ENCODE measurements at places on chromosomes 3 and 15.

- DNase-seq, result no peak
These were observed 73.8 kb downstream of the MB21D2 start for GRCh38 chr3:192843723-192844485.

GRCh38 chr15:79452244-79453051, 20.3 kb downstream of the MINAR1 start:
- DNase-seq, result no peak

DNA sequence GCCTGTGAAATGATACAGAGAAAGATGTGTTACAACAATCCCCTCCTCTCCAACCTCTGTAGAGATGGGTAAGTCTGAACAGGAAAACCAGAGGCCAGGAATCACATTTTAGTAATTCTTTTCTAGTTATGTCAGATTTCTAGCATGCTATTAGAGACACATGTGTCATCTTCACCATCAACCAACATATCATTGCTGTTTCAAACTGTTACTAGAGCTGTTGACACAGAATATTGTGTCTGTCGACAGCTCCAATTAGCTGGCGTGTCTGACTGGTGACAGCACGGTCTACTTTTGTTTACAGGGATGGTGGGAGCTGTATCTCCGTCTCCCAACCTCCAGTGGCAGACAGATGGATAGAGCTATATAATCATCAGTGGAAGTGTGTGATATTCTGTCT, 393.2 kb downstream of the SOX2 start:
- no peak for DNase-seq

DNA sequence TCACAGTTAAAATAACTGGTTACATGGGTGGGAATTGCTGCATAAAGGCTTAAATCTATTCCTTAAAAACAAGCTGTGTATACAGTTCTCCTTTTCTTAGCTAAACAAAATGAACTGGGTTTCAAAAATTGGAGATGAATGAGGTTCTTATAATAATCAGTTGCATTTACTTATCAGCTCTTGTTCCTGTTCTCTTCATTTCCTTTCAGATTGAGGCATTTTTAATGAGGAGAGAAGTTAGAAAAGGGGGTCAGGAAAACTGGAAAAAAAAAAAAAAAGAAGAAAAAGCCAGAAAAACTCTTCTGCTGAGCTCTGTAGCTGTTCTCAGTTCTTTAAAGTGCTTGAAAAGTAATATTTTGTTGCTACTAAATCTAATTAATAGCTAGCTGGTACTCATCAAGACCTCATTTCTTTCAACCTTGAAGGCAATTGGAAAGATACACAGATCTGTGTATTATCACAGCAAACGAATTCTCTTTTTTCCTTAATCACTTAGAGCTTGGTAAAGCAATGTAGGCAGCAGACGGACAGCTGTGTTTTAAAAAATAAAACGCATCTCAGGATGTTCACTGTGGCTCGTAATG, 32.2 kb downstream of the PTPRG start:
- DNase-seq, result no peak

- peak; percentile 95 for DNase-seq
These were observed 37.9 kb downstream of the UBR1 start for GRCh38 chr15:43067717-43068461.

- no peak for DNase-seq
These were observed 453.7 kb downstream of the FOXP1 start for GRCh38 chr3:71129611-71130431.

DNA sequence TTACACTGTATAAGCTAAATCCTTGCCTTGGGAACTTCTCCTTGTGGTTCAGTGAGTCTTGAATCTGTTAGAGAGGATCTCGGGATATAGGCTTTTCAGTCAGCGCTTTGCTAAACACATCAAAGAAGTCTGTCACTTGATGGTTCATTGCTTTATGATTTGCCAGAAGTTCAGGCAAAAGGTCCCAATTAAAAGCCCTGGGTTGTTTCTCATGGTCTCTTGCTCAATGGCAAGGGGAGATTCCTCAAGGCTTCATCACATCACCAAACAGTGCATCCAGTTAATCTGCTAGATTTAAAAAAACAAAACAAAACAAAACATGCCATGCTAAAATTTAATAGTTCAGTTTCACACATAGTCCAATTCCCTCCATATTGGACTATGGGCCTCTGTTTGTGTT, 114.8 kb downstream of the FILIP1L start:
- DNase-seq, result peak; percentile 63

DNA sequence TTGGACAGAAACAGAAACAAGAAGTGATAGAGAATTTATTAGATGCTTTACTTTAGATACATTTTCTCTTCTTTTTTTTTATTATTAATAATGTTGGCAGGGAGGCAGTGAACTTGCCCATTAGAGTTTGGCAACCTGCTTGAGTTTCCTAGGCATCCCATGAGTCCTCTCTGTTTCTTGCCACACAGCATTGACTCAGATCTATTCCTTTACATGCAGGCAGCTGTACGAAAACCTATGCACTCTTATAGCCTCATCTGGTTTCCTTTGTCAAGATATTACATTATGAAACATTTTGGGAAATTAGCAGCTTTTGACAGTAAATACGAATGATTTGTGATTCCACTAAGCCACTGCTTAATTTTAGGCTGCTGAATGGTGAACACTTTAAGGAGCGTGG, 23.3 kb downstream of the IL1RAP start:
- peak; percentile 49 for DNase-seq

GRCh38 chr3:56700151-56700550, 17.1 kb upstream of the TASOR start:
- DNase-seq, result no peak

DNA sequence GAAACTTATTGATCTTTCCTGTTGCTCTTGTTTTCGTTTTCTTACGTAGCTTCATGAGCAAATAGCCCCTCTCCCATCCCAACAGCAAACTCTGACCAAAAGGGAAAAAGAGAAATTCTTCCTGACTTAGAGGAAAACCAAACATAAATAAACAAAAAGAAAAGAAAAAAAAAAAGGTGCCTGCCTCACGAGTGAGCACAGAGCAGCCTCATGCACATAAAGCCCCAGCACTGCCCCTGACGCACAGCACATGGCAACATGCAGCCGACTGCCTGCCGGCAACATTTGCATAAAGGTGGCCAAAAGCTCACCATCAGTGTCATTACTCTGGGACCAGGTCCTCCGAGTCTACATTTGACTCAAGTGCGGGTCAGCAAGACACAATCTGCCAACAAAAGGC, 6.4 kb downstream of the POC1A start:
- no peak for DNase-seq

DNA sequence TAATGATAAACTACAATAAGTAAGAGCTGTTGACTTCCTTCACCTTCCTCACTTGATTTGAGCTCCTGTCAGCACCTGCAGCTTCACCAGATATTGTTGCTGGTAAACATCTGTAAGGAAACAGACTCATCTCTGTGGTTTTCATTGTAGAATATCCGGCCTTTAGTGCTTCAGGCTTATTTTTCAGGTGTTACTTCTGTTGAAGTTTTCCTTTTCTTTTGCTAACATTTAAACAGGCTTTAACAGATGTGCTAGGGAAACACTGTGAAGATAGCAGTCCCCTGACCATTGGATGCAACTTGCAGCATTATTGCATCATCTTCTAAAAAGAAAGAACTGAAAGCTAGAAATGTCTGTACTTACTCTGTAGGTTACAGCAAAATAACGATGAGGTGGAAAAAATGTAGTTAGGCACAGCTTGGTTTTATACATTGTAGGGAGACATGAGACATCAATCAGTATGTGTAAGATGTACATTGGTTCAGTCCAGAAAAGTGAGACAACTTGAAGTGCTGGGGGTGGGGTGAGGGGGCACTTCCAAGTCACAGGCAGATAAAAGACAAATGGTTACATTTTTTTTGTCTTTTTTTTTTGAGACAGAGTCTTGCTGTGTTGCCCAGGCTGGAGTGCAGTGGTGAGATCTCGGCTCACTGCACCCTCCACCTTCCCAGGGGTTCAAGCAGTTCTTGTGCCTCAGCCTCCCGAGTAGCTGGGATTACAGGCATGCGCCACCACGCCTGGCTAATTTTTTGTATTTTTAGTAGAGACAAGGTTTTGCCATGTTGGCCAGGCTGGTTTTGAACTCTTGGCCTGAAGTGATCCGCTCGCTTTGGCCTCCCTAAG, 10.2 kb downstream of the EDEM1 start:
- peak; percentile 84 for DNase-seq

GRCh38 chr3:169966951-169967915, 626 bp downstream of the SEC62 start:
- peak; percentile 75 for DNase-seq

DNA sequence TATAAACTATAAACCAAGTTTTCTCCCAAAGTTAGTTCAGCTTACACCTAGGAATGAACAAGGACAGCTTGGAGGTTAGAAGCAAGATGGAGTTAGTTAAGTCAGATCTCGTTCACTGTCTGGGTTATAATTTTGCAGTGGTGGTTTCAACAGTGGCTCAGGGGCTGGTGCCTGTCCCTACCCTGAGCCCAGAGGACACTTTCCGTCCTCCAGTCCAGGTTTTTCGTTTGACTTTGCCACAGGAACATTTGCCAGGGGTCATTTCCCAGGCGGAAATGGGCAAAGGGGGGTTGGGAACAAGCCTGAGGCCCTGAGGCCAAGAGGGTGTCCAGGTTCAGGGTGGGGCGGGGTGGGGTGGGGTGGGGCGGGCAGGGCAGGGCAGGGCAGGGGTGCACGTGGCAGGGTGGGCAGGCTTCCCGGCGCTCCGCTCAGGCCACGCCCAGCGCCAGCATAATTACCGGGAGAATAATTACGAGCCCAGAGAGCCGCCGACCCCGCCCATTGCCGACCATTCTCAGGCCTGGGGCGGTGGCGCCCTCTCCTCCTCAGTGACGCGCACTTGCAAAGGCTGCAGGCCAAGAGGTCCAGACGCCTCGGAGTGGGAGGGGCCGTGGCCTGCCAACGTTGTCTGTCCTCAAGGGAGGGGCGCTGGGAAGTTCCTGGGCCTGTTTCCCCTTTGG, 70.4 kb downstream of the KLF13 start:
- DNase-seq, result peak; percentile 73

GRCh38 chr15:77807115-77807514, 174.4 kb upstream of the LINGO1 start:
- DNase-seq, result no peak

GRCh38 chr15:101498076-101498716, 8.7 kb upstream of the PCSK6 start:
- peak; percentile 32 for DNase-seq
